Regular cardiac myocyte (primary cell): ENCODE measurements at places on chromosomes 12 and 14. TPM values are rescaled to one million over a fixed set of nuclear protein-coding genes. Genes with fewer than 3 reads are reported as not detected.

WDHD1 gene
- 15.5 and 28.2 TPM in 2 replicates for total RNA-seq

TAS2R43 gene
- 0.19 and 1.4 TPM in 2 replicates for total RNA-seq

MSI1 gene
- total RNA-seq, result not detected in 2 replicates

C14orf39 gene
- total RNA-seq, result not detected in 2 replicates

MGP gene
- 47.7 and 113 TPM in 2 replicates for total RNA-seq

GLI1 gene
- total RNA-seq, result under 0.01 and 0.38 TPM in 2 replicates

PIWIL1 gene
- not detected in 2 replicates for total RNA-seq

FLVCR2 gene
- total RNA-seq, result 1.5 and 7.9 TPM in 2 replicates

GPX2 gene
- not detected in 2 replicates for total RNA-seq

SPX gene
- total RNA-seq, result 0.38 and 0.85 TPM in 2 replicates

GARIN6 gene
- total RNA-seq, result not detected in 2 replicates

KRT2 gene
- total RNA-seq, result not detected in 2 replicates

BATF gene
- total RNA-seq, result 1.2 TPM in 1 of 2 replicates, not detected in the other

RXYLT1 gene
- 17.8 and 21.5 TPM in 2 replicates for total RNA-seq
